Activated T-cell treated with anti-CD3 and anti-CD28 coated beads for 4 hours (primary cell): ENCODE measurements at places on chromosomes 3 and 15.

GRCh38 chr3:99471353-99472323 is 166.8 kb upstream of the COL8A1 start:
- DNase-seq = no peak

DNA sequence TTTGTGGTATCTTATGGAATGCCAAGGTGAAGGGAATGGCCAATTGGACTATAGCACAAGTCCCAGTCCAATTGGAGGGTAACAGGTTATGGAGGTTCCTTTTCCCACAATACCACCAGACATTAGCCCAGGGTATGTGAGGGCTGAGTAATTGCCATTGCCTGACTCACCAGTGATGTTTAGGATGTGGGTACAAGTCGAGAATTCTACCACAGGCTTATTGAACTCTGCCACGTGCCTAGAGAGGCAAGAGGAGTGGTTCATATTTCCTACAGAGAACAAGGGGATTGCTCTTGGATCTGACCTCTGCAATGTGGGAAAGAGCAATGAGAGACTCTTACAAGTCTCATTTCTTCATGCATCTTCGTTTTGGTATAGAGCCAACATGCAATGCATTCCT is 85.0 kb upstream of the XCR1 start:
- no peak for DNase-seq

DNA sequence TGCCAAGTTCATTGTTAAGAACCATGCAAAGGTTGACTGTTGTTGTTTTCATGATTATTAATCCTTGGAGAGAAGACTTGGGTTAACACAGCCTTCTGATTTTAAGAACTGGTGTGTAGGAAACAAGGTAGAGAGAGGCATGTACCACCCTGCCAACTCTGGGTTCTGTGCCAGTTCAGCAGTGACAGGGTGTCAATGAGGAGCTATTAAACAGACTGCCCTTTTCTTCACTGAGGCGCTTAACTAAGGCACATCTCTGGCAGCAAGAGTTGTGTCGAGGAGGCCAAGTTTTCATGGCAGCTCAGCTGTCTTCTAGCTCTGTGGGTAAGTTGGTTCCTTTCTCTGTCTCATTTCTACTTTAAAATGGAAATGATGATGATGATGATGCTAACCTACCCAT is 117.6 kb downstream of the FEZF2 start:
- DNase-seq = no peak

- no peak for DNase-seq
These were observed 68.9 kb upstream of the NR2F2 start for GRCh38 chr15:96261575-96262034.

GRCh38 chr15:62925875-62926274 is 116.7 kb upstream of the TPM1 start:
- DNase-seq = no peak

- DNase-seq = no peak
These were observed 143.5 kb downstream of the GSK3B start for GRCh38 chr3:119950666-119951325.

GRCh38 chr3:62373215-62373614 is at the start of gene FEZF2:
Gene FEZF2 (minus strand): TSS chr3:62373550. CDS start chr3:62372868, 682 bp downstream.
- no peak for DNase-seq

DNA sequence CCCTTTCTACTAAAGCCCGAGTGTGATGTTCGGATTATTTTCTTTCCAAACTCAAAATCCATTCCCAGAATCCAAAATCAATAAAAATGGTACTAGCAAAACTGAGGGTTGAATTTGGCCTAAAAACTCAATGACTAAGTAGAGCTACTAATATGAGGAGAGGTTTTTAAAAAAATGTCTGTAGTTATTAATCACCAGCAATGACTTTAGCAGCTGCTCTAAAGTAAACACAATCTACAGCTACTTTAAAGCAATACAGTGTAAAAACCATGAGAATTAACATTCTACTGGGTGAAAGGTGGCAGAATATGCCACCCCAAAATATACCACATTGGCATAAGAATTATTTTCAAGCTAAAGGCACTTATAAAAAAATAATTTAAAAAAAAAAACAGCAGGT is 23.5 kb downstream of the FHIT start:
- no peak for DNase-seq

- DNase-seq = no peak
These were observed 48.2 kb upstream of the PYDC2 start for GRCh38 chr3:191412759-191413158.

DNA sequence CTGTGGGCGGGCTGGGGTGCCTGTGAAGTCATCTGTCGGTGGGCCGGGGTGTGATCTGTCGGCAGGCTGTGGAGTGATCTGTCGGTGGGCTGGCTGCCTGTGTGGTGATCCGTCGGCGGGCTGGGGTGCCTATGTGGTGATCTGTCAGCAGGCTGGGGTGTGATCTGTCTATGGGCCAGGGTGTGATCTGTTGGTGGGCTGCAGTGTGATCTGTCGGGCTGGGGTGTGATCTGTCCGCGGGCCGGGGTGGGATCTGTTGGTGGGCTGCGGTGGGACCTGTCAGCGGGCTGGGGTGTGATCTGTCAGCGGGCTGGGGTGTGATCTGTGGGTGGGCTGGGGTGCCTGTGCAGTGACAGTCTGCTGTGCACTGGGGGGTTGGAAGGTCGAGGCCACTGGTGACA is 204.5 kb downstream of the XXYLT1 start:
- no peak for DNase-seq

GRCh38 chr15:88624971-88625490 is 3.9 kb downstream of the AEN start:
- no peak for DNase-seq

DNA sequence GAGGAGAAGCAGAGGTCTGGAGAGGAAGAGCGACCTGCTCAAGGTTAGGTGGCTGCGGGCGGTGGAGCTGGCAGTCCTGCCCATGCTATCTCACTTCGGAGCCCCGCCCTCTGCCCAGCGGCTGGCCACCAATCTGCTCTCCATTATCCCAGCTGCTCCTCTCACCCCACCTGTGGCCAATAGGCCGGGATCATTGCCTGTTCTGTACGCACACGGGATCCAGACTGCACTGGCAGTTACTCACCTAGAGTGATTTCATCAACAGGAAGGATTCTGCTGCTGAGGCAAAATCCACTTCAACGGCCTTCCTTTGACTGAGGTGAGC is 100.6 kb downstream of the TLE3 start:
- no peak for DNase-seq

GRCh38 chr3:16370872-16371740 is 106.1 kb downstream of the OXNAD1 start:
- DNase-seq = no peak

GRCh38 chr3:185763347-185764005 is 61.4 kb downstream of the IGF2BP2 start:
- no peak for DNase-seq

- DNase-seq = no peak
These were observed 235.3 kb upstream of the SETMAR start for GRCh38 chr3:4067893-4068292.

- DNase-seq = peak; percentile 68
These were observed 33.7 kb upstream of the CD47 start for GRCh38 chr3:108124337-108125152.
